ENCODE measurements at places on chromosomes 7 and 10. TPM values are rescaled to one million over a fixed set of nuclear protein-coding genes. Genes with fewer than 3 reads are reported as not detected.

Gene CCDC172
- not detected for total RNA-seq

Gene AGR2
- not detected for total RNA-seq

Gene ALOX5
- total RNA-seq, result not detected

Gene CYP3A4
- total RNA-seq, result not detected

Gene PHKG1
- total RNA-seq, result 0.72 TPM

Gene TFPI2
- total RNA-seq, result 48.9 TPM

Gene LBX1
- not detected for total RNA-seq

Gene CRCP
- total RNA-seq, result 37.8 TPM

Gene NRG3
- total RNA-seq, result not detected

Gene LOXL4
- total RNA-seq, result 20.8 TPM

Gene HECW1
- 1.1 TPM for total RNA-seq

Gene NOS3
- 0.28 TPM for total RNA-seq

Gene ADRB1
- total RNA-seq, result not detected

Gene CCDC146
- total RNA-seq, result 0.83 TPM

Gene MET
- total RNA-seq, result 68.0 TPM

Gene WASHC2C
- 27.2 TPM for total RNA-seq

Gene SBDS
- total RNA-seq, result 43.0 TPM

Gene CCL26
- total RNA-seq, result not detected

Gene WIPF3
- not detected for total RNA-seq

All from IMR-90 (cell line).